ENCODE measurements at places on chromosomes 4 and X. TPM values are rescaled to one million over a fixed set of nuclear protein-coding genes. Genes with fewer than 3 reads are reported as not detected.

- DNase-seq: no peak
- no peak overlapping the region for H3K4me3 ChIP-seq
- no peaks in the 10 kb centered on the region for H3K4me1 ChIP-seq
- H3K27me3 ChIP-seq: no peaks in the 10 kb centered on the region
These were observed 354.9 kb downstream of the DHRSX start for GRCh38 chrX:2145692-2146367.

- peaks cover 18% of the 10 kb centered on the region for H3K4me1 ChIP-seq
- no peak for DNase-seq
- no peak overlapping the region for H3K4me3 ChIP-seq
- H3K36me3 ChIP-seq: no peaks in the 10 kb centered on the region
These were observed 192.7 kb downstream of the PTTG2 start for GRCh38 chr4:38152721-38153386.

DNA sequence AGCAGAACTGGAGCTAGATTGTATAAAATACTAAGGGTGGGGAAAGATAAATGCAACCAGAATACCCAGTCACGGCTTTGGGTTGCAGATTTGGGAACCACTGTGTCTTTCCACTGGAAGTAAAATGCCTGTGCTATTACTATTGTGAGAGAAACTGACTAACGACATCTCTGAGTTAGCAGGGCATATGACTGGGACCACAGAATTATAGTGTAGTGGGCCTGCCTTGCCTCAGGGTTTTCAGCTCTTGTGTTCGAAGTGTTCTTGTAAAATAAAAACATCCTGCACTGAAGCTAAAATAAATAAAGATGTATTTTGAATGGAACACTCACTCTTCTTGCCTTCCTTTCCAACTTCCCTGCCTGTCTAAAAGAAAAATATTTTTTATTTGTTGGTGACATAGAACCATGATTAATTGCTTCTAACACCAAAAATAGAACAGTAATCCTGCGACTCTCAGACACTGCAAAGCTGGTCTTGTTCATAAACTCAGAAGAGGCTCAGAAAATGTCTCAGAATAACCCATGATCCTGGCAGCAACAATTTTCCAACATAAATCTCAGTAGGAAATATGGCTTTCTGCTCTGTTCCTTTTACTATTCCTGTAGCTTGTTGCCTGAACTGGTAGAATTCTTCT is 104.2 kb downstream of the FAM47B start:
- H3K4me3 ChIP-seq: no peak overlapping the region
- no peaks in the 10 kb centered on the region for H3K36me3 ChIP-seq
- no peaks in the 10 kb centered on the region for H3K27me3 ChIP-seq
- no peak for DNase-seq

DNA sequence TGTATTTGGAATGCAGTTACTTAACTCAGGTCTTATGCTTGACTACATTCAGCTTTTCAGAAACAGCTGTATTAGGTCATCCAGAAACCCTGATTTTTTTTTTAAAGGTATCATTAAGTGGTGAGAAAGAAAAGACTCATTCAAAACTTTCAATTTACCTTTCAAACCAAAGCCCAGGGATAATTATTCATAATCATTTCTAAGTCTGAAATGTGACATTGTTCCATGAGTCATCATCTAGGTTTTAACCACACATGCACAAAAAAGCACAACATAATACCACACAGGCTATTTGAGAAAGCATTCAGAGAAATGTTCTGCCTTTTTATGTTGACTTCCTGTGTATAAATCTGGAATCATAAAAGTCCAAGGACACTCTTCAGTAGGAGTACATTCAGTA is 288.2 kb downstream of the IL1RAPL2 start:
- no peak for DNase-seq
- no peaks in the 10 kb centered on the region for H3K36me3 ChIP-seq
- H3K27ac ChIP-seq: no peak overlapping the region
- no peak overlapping the region for H3K4me3 ChIP-seq
- no peaks in the 10 kb centered on the region for H3K4me1 ChIP-seq
- peaks cover 8% of the 10 kb centered on the region for H3K27me3 ChIP-seq

- no peak overlapping the region for H3K4me3 ChIP-seq
- DNase-seq: no peak
- H3K27me3 ChIP-seq: no peaks in the 10 kb centered on the region
These were observed 240.8 kb upstream of the DDX53 start for GRCh38 chrX:22758807-22759481.

GRCh38 chr4:11881947-11882346 is 453.3 kb upstream of the HS3ST1 start:
- no peaks in the 10 kb centered on the region for H3K4me1 ChIP-seq

GRCh38 chr4:25827897-25828296 is 34.9 kb downstream of the SEL1L3 start:
- H3K4me1 ChIP-seq: peaks cover 6% of the 10 kb centered on the region
- peaks cover 14% of the 10 kb centered on the region for H3K36me3 ChIP-seq
- H3K4me3 ChIP-seq: no peak overlapping the region
- DNase-seq: no peak

- no peaks in the 10 kb centered on the region for H3K27me3 ChIP-seq
- DNase-seq: no peak
- H3K27ac ChIP-seq: peak overlapping the region; percentile 95
- peak overlapping the region; percentile 92 for H3K4me3 ChIP-seq
- H3K36me3 ChIP-seq: no peaks in the 10 kb centered on the region
These were observed 728 bp downstream of the UBA6 start for GRCh38 chr4:67700116-67700737.

DNA sequence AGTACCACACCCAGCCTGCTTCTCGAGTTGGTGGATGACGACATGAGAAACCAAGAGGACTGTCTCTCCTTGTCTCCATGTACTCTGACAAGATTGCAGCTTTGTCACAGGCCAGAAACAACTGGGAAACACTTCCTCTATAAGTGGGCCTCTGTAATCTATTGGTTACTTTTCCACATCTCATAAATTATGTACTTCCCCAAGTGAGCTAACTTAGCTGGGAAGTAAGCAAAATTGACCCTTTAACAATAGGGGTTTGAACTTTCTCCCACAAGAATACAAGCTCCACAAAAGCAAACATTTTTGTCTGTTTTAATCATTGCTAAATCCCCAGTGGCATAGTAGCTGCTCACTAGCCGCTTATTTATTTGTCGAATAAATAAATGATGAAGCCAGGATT is 14.1 kb upstream of the USO1 start:
- H3K36me3 ChIP-seq: no peaks in the 10 kb centered on the region
- no peaks in the 10 kb centered on the region for H3K27me3 ChIP-seq
- H3K4me3 ChIP-seq: no peak overlapping the region
- H3K4me1 ChIP-seq: peaks cover 15% of the 10 kb centered on the region

MAGEB2 gene
- not detected for total RNA-seq

GAGE12J gene
- not detected for total RNA-seq

TLR10 gene
- total RNA-seq: not detected

DNA sequence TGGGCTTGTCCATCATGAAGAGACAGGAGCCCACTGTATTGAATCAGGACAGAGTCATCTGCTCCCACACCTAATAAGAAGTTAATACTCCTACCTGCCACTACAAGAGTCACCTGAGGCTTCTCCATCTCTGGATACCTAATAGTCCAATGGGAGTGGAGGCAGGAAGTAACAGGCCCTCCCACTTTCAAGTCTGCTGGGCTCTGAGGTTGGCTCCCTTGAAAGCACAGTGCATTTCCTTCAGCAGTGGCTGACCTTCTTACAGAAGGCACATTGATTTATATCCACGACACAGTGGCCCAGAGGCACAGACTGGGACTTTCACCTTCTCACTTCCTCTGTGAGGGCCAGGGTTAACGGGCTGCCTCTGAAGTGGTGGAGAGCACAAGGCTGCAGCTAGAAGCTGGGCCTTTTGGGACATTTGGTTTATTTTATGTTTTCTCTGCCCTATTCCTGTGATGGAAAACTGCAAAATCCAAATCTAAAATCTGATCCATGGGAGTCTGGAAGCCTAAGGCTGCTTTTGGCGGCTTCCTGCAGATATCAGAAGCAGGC is 38.1 kb downstream of the FRG2 start:
- no peaks in the 10 kb centered on the region for H3K36me3 ChIP-seq
- H3K4me3 ChIP-seq: no peak overlapping the region
- no peaks in the 10 kb centered on the region for H3K4me1 ChIP-seq
- no peak for DNase-seq
- no peaks in the 10 kb centered on the region for H3K27me3 ChIP-seq
- H3K27ac ChIP-seq: no peak overlapping the region

CXCL8 gene
- not detected for total RNA-seq

SATL1 gene
- not detected for total RNA-seq
